GM20000 (cell line): ENCODE measurements at places on chromosomes 16 and 17.

DNA sequence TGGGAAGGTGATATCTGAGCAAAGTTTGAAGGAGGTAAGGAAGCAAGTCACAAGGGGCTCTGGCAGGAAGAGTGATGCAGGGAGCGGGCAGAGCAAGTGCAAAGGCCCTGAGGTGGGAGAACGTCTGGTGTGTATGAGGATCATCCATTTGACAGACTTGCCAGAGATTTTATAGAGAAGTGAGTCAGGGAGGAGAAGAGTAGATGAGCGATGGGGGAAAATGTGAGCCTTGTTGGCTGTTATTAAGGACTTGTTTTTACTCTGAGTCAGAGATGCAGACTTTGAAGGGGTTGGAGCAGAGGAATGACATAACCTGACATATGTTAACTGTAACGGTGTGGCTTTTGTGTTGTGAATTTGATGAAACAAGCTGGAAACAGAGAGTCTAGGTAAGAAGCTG, 3.5 kb upstream of the CLEC10A start:
- DNase-seq = no peak

DNA sequence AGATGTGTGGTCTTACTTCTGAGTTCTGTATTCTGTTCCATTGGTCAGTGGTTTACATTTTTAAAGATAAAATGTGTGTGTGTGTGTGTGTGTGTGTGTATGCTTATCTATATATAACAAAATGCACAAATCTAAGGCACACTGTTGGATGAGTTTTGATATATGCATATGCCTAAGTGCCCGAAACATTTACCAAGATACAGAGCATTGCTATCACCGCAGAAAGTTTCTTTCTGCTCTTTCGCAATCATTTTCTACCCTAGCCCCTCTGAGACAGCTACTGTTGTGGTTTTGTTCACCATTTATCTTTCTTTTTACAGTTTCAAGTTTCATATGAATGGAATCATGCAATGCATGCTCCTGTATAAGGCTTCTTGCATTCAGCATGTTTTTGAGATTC, 97.0 kb downstream of the MRTFB start:
- DNase-seq = no peak

DNA sequence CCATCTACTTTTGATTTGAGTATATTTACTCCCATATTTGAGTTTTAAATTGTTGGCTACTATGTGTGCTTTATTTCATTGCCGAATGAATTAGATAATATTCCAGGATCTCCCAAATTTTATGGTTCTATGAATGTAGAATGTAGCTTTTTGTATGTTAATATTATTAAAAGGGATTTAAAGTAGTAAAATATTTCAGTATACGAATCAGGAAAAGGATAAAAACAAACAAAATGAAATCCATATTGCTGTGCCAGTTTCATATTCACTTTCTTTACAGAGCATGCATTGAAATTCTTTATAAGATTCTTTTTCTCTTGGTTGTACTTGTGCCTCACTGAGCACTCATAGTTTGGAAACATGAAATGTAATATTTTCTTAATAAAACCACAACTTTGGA, 155.1 kb downstream of the CHD9 start:
- DNase-seq = no peak

- no peak for DNase-seq
Observed at GRCh38 chr16:86931410-86931941, 353.1 kb downstream of the FOXL1 start.

GRCh38 chr17:17685775-17686291, 4.6 kb downstream of the RAI1 start:
- no peak for DNase-seq
